ENCODE measurements at places on chromosomes 6 and 20.
A peak's percentile ranks its signal among the peaks of the same experiment; 100 is the strongest.

DNA sequence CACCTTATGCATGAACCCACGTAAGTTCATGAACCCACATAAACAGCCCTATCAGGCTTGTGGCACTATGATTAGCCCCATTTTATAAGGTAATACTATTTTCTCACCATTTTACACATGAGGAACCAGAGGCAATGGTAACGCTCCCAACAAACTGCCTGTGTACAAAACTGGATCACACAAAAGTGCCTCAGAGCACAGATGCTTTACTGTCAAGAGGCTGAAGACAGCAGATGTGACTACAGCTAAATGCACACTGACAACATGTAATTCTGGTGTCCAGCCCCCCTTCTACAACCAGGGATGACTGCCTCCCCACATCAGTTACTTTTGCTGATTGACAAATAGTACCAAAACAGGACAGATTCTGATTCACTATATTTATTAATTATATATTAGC lies 69.6 kb downstream of the GMDS start:
- DNase-seq: no peak

GRCh38 chr6:158808941-158809678 lies 10.1 kb downstream of the EZR start:
- no peak for DNase-seq

GRCh38 chr6:167394339-167394738 lies 69.5 kb downstream of the TTLL2 start:
- DNase-seq: no peak

DNA sequence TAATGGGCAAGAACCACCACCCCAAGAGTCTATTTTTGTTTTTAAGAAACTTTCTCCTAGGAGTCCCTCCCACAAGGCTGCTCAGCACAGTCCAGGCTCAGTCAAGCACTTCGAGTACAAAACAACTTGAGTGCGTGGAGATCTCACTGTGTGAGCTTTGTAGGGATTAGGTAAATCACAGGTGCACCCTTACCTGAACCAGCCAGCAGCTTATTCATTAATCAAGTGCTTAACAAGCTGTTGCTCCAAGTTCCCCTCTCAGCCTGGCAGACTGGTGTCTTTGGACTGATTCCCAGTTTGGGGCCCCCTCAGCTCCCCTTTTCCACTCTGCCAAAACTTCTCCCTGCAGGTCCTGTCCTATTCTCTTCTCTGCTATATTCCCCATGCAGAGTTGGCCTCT lies 133.1 kb downstream of the LY86 start:
- no peak for DNase-seq

GRCh38 chr20:2140561-2140960 lies 38.9 kb downstream of the STK35 start:
- DNase-seq: no peak

DNA sequence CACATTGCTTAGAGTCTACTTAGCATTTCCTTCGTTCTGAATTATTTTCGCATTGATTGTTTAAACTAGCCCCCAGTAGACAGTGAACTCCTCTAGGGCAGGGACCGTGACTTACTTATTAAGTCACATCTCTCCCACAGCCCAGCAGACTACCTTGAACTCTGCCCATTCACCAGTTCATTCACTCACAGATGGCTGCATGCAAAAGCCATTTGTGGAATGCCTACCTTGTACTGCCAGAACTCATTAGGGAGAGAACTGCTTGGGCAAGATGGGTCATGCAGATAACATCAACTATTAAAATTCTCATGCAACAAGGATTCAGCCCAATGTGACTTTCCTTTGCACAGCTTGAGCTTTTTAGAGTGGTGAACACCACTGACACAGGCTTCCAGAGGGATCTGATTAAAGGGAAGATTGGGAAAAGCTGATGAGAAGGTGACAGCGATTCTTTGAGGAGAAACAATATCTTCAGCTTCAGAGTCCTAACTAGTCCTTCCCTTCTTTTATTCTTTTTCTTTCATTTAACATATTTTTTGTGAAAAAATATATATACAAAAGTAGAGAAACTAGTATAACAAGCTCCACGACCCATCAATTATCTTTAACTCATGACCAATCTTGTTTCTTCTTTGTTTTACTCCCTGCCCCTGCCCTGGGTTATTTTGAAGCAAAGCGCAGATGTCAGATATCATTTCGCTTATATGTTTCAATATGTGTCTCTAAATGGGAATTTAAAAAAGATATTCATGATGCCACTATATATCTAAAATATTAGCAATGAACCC lies 273.9 kb downstream of the CDC5L start:
- DNase-seq: no peak

DNA sequence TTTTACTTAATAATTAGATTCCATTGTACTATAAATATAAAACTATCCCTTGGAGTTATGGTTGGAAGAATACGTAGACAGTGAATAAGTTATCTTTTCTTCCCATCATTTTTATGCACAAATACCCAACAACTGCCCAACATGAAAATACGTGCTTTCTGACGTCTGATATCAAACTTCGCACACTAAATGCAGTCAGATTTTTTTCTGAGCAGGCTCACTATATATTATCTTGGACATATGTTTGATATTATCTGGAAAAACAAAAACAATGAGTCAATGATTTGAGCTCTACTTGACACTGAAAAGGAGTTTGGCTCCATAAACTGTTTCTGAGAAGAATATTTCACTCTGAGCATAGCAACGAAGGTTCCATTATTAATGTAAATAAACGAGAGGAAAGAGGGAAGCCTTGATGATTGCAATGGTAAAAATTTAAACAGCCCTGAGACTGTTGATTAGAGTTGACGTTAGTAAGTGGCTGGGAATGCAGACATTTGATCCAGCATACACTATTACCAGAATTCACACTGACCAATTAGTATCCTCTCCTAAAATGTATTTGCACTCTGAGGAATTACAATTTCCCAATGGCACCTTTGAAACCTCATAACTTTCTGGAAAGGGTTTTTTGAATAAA lies 1090.0 kb downstream of the EPHA7 start:
- DNase-seq: no peak

DNA sequence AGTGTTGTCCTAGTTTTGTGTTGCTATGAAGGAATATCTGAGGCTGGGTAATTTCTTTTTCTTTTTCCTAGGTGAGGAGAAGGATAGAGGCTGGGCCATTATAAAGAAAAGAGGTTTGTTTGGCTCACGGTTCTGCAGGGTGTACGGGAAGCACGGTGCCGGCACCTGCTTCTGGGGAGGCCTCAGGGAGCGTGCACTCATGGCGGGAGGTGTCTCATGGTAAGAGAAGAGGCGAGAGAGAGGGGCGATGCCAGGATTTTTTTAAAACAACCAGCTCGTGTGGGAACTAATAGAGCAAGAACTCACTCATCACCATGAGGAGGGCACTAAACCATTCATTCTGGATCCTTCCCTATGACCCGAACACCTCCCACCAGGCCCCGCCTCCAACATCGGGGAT lies 14.2 kb upstream of the NPBWR2 start:
- DNase-seq: peak; percentile 7

DNA sequence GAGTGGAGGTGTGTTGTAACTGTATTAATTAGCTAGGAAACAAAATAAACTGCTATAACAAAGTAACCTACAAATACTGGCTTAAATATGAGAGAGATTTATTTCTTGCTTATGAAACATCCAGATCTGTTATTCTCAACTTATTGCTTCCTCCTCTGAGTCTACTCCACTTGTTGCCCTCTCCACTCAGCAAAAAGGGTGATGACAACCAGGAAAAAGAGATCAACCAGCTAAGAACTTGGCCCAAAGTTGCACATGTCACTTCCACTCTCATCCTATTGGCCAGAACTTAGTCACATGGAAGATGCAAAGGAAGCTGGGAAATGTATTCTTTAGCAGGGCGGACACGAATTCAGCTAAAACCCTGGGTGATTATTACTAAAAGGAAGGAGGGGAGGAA lies 5.2 kb upstream of the TP53RK start:
- DNase-seq: no peak

DNA sequence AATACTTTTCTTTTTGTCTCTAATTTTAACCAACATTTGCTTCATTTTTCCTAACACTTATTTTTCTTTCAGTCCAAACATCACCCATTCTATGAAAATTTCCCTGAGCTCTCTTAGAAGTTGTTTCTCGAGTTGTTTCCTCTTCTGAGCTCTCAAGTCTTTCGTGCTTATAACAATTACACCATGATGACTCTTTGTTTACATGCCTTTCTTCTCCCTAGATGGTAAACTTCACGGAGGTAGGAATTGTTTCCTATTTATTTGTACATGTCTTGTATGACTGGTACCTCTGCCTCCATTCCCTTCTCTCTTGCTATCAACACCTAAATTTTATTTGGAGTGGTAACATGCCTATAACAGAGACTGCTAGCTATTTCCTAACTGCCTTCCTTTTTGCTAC lies 6.4 kb downstream of the BLOC1S5 start:
- DNase-seq: no peak

- no peak for DNase-seq
These were observed 93.7 kb downstream of the UBE3D start for GRCh38 chr6:82971877-82972460.

DNA sequence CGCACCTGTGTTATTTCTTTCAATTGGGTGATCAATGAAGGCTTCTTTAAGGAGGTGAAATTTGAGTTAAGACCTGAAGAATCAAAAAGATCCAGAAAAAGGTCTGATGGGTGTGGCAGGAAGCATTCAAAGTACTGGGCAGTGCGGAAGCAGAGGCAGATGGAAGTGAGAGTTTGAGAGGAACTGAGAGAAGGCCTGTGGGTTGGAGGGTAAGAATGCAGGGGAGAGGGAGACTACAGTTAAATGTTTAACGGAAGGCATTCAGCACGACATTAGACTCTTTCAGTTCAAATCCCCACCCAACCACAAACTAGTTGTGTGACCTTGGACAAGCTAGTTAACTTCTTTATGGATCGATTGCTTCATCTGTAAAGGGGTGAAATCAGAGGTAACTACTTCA lies 50.5 kb upstream of the GCM1 start:
- no peak for DNase-seq

DNA sequence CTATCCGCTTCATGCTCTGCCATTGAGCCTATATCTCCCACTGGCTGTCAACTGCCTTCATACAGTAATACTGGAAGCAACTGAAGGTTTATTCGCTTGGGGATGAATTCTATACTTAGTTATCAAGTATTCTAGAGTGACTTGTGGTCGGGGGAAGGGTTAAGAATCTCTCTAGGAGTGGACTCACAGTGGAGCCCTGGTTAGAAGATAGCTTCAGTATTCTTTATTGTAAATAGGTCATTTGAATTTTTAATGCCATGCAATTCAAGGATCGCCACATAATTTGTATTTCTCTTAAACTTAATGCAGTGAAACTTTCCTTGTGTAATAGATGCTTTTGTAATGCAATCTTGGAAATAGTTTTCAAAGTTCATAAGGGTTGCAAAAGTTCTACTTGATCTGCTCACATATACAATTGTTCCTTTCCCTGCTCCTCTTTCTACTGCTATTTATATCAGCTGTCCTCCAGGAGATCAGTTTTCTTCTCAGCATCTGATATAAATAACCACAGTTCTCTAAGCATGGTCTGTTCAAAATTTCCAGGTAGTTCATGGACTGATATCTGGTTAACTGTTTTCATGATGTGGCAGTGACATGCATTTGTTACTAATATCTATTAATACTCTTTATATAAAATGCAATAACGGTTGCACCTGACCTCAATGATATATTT lies 120.3 kb downstream of the KCNQ5 start:
- no peak for DNase-seq

DNA sequence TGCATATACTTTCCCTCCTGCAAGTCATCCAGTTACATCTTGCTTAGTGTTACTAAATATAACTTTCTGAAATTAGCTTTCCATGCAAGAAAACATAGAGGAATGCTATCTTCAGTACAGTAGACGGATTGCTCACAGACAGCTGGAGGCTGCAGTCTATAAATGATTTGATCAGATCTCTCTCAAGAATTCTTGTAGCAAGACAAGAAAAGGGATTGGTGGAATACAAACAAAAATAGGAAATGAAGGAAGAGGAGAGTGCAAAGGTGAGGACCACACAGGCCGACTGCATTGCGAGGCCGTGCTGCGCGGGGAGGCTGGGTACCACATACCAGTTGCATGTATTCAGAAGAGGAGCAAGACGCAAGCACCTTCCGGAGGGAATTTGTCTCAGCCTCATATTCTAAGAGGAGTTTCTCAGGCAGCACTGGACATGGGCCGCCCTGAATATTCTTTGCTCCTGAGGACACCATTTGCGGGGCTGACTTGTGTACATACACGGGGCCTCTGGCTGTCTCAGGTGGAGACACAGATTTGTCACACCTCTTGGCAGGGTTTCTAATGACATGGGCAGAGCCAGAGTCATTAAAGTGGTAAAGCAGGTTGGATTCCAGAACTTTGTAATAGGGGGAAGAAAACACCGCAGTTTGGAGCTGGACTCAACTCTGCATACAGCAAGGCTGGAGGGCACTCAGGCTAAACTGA lies 22.7 kb upstream of the KIF25 start:
- no peak for DNase-seq

DNA sequence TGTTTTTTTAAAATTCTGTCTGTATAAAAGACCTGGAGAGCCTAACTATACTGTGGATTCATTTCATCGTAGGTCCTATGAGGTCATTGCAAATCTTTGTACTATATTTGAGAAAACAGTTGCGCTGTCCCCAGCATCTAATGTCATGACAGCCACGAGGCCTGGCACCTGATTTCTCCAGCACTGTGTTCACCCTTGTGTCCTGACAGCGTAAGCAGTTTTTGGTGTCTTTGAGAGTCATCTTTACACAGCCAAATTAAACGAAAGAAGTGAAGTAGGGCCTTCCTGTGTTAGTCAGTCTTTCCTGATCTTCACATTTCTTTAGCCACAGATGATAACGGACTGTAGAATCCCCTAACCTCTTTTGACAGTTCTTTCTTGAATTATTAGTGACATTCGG lies 70.6 kb upstream of the PHACTR2 start:
- no peak for DNase-seq

DNA sequence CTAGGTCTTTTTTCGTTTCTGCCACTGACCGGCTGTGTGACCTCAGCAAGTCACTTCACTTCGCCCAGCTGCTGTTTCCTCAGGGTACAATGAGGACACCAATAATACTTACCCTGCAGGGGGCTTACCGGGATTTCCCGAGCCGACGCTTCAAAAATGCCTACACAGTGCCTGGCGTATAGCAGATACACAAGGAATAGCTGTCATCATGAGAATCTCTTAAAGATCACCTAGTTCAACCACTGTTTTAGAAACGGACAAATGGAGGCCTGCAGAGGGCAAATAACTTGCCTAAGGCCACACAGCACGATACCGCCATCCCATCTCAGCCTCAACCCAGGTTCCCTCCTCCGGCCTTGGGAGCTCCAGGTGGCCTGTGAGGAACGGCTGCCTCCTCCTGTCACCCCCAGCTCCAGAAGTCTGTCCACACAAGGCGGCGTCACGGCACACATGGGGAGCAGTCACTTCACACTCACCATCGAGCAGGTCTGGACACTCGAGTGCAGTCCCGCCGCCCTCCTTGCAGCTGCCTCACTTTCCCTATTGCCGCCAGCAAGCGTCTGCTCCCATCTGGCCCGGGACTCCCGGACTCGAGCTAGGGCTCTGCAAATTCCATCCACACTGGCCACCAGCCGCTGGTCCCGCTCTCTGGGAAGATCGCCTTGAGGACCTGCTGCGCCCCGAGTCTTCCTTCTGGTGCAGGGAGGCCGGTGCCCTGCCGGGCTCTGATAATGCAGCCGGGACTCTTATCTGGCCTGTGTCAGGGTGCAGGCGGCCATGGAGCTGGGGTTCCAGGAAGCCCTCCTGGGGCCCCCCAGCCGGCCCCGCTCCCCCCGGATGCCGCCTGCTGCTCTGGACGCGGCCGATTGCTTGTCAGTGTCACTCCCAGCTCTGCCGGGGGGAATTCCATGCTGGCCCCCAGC lies at the start of gene RIPOR3:
RIPOR3 (minus strand) TSS at position 893 of the 923 bp plus-strand sequence; CDS start at position 479, 414 bp downstream.
- peak; percentile 79 for DNase-seq

GRCh38 chr6:48397887-48398286 lies 286.9 kb upstream of the PTCHD4 start:
- no peak for DNase-seq

- no peak for DNase-seq
These were observed 11.6 kb upstream of the HLA-G start for GRCh38 chr6:29816030-29816429.

All from H7 (cell line).